Activated CD4-positive, CD25-positive, alpha-beta regulatory T cell (primary cell): ENCODE measurements at places on chromosomes 3 and 15.

- no peak for DNase-seq
Observed at GRCh38 chr3:30602946-30603345, 3.5 kb upstream of the TGFBR2 start.

DNA sequence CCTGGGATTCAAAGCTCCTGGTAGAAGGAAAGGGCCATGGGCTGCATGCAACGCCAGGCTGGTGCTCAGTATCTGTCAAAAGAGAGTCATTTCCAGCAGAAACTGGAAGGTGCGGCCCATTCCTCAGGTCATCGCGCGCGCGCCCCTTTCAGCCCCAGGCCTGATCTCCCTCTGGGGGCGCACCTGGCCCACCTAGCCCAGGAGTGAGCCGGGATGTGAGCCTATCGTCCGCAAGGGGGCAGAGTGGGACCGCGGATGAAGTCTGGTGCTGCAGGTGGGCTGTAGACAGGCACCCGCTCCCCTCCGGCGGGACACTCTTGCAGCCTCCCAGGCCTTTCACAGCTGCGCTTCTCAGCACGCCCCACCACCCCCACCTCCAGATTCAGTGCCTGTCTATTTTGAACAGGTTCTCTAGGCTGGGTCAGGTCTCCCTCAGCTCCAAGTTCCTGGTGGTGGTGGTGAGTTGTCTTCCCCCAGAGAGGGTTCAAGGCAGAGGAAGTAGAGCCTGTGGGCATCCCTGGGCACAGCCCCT, 5.8 kb upstream of the RPL29 start:
- DNase-seq: peak; percentile 84

GRCh38 chr15:84631706-84632272, 22.3 kb downstream of the WDR73 start:
- DNase-seq: no peak

GRCh38 chr3:20490996-20491395, 305.0 kb upstream of the SGO1 start:
- no peak for DNase-seq
